NCI-H2107 (cell line): ENCODE measurements at places on chromosomes 4 and X.

GRCh38 chrX:129846716-129847115 is 3.0 kb upstream of the ZDHHC9 start:
- no peak for DNase-seq

DNA sequence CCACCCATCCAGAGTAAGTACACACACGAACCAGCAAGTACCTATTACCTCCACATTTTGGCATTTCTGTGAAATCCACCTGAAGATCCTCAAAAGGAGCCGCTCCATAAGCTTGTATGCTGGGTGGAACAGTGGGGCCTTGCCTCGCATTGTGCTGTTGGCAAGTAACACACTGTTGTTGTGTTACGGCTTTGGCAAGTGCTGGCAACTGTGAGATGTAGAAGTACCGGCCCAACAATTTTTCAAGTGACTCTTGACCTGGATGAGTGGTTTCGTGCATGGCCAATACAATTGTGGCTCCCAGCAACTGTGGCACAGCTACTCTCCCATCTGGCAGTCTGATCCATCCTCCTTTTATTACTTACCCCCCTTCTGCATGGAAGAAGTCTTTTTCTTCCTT is 128.7 kb downstream of the CCNB3 start:
- no peak for DNase-seq

DNA sequence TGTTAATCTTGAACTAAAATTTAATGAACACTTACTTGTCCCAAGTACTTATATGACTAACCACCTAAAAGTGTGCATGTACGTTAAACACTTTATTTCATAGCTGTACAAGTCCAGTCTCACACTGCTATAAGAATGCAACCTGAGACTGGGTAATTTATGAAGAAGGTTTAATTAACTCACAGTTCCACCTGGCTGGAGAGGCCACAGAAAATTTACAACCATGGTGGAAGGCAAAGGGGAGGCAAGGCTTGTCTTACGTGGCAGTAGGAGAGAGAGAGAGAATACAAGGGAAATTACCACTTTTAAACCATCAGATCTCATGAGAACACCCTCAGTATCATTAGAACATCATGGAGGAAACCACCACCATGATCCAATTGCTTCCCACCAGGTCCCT is 748.7 kb upstream of the HS3ST1 start:
- DNase-seq, result no peak

DNA sequence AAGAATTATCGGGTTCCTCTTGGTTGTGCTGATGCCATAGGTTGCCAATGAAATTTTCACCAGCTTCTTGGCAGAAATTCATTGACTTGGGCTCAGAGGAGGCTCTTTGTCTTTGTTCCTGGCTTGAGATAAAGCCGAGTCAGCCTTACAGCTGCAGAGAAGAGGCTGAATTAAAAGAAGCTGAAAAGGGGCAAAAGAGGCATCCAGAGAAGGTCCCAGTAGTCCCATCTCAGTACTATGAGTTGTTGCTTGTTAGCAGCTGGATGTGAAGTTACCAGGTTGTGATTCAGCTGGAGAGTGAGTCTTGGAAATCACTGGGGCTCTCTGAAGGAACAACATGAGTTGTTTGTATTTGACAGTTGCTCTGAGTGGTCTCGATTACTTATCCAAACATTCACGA is 59.7 kb downstream of the SMAD1 start:
- no peak for DNase-seq

DNA sequence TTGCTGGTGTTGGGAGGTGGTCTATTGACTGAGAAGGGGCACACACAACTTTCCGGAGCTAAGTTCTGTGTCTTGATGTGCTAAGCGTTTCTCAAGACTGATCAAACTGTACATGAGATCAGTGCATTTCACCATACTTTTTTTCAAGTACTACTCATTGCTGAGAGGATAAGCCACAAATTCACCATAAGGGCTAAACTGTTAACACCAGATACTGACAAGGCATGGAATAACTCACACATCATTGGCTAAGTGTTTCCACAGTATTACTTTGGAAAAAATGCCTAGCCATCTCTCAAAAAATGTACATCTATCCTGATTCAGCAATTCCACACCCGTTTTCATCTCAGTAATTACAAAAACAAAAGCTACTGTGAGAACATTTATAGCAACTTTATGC is 13.0 kb downstream of the RBMX start:
- DNase-seq, result no peak

- no peak for DNase-seq
These were observed 10.7 kb downstream of the CLNK start for GRCh38 chr4:10673817-10674369.

DNA sequence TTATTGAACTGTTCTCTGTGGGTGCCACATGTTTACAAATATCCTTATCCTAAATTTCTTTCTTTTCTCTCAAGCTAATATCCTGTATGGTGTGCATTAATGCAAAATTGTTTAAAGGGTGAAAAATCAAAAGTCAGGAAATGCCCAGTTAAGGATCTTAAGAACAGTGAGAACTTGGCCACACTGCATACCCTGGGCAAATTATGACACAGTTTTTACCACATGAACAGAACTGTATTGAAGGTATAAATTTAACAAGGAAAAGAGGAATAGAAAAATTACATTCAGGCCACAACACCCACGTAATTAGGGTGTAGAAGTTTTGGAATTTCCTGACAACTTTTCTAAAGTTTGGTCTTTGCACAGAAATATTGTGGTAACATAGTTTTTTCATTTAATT is 94.4 kb upstream of the HCCS start:
- no peak for DNase-seq

GRCh38 chr4:76078033-76078613 is 3.6 kb downstream of the ART3 start:
- no peak for DNase-seq

DNA sequence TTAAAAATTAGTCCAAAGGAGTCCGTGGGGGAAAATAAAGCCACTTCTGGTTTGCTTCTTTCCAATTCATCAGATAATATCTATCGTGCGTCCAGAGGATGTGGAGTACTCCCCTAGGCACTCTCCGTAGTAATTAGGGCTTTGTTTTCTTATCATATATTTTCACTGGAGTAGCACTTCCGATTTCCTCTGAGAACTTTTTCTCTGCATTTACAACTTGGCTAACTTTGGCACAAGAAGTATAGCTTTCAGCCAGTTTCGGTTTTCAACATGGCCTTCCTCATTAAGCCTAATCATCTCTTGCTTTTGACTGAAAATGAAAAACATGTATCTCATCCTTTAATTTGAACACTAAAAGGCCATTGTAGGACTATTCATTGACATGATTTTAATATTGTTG is 80.5 kb downstream of the CASP3 start:
- no peak for DNase-seq

GRCh38 chr4:70392057-70392776 is 5.5 kb upstream of the OPRPN start:
- DNase-seq, result no peak

- no peak for DNase-seq
These were observed 56.4 kb downstream of the C4orf51 start for GRCh38 chr4:145736241-145736831.

DNA sequence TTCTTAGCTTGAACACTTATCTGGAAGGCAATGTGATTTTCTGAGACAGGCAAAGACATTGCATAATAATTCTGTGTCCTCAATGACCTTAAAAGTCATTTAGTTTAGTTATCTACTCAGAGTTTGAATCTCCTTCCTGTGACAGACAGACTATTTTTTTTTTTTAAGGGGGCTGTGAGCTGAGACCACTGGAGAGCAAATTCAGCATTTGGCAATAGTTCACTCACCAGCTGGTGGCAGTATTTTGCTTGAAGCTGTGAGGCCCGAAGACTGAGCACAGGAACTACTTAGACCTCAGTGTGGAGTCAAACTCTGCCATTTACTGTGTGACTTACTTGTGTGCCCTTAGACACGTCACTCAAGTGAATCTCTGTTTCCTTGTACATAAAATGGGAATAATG is 22.9 kb upstream of the CPE start:
- no peak for DNase-seq

DNA sequence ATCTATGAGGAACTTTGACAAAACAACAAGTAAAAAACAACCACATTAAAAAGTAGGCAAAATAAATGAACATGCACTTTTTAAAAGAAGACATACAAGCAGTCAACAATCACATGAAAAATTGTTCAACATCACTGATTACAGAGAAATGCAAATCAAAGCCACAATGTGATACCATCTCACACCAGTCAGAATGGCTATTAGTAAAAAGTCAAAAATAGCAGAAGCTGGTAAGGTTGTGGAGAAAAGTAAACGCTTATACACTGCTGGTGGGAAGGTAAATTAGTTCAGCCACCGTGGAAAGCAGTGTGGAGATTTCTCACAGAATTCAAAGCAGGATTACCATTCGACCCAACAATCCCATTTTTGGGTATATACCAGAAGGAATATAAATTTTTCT is 17.0 kb upstream of the LNX1 start:
- DNase-seq, result no peak

- DNase-seq, result no peak
These were observed 23.3 kb upstream of the BCOR start for GRCh38 chrX:40120838-40121580.

- no peak for DNase-seq
These were observed 90.6 kb upstream of the STOX2 start for GRCh38 chr4:183814461-183814860.

DNA sequence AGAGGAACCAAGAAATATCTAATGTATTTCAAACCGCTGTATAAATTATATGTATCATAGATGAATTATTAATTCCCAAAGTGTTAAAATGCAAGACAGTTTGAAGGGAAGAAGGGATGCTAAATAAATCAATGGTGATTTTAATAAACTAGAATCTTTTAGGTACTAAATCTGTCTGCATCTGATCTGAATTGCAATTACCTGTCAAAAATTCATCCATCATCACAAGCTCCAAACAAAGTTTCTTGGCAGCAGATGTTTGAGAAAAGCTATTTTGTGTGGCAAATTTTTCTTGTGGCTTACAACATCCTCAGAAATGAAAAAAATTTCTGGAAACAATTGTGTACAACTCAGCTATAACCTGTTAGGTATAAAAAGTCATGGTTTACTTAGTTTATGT is 816.0 kb upstream of the NDST4 start:
- no peak for DNase-seq

- DNase-seq, result no peak
These were observed 53.0 kb upstream of the HPSE start for GRCh38 chr4:83387476-83388312.

DNA sequence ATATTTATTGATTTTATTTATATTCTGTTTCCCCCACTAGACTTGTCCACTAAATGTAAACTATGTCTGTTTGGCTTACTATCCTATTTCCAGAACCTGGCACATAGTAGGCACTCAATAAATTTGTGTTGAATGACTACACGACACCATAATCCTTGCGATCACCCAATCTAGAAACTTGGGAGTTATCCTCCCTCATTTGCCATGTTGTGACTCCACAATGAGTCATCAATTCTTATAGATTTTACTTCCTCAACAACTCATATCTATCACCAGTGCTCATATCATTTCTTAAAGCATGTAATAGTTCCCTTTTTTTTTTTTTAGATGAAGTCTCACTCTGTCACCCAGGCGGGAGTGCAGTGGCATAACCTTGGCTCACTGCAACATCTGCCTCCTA is 39.9 kb upstream of the VAMP7 start:
- no peak for DNase-seq
